ENCODE measurements at places on chromosomes 11 and 22. TPM values are rescaled to one million over a fixed set of nuclear protein-coding genes. Genes with fewer than 3 reads are reported as not detected.

The RAD9A gene
- 7.9 TPM for total RNA-seq

- DNase-seq = peak; percentile 69
Observed at GRCh38 chr11:43130616-43131015, 181.2 kb upstream of the API5 start.

The OR52E8 gene
- not detected for total RNA-seq

GRCh38 chr11:5938603-5938965 lies 3.5 kb upstream of the OR56A3 start:
- no peak for DNase-seq

- no peak for DNase-seq
Observed at GRCh38 chr22:33572086-33572485, 348.2 kb downstream of the LARGE1 start.

DNA sequence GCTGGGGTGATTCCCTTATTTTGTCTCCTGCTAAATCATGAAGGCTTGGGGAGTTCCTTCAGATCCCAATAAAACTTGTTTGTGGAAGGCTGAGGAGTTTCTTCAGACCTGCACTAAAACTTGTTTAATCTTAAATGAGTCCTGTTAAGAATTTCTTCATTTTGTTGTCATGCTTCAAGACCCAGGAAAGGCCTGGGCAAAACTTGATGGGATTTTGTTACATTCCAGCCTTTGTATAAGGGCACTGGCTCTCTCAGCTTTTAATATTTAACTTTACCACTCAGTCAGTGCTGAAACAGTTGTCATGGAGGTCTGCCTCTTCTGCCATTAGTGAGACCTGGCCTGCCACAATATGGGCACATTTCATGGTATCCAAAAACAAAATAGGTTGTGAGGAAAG lies 699.0 kb downstream of the ETS1 start:
- no peak for DNase-seq

GRCh38 chr22:45009606-45010531 lies at the start of gene PHF21B:
PHF21B (minus strand) TSS chr22:45010005; CDS start chr22:45009549, 456 bp downstream.
- peak; percentile 72 for DNase-seq

GRCh38 chr11:20289732-20290131 lies 73.8 kb upstream of the HTATIP2 start:
- DNase-seq = no peak

GRCh38 chr22:21866833-21867527 lies 465 bp downstream of the MAPK1 start:
- no peak for DNase-seq

DNA sequence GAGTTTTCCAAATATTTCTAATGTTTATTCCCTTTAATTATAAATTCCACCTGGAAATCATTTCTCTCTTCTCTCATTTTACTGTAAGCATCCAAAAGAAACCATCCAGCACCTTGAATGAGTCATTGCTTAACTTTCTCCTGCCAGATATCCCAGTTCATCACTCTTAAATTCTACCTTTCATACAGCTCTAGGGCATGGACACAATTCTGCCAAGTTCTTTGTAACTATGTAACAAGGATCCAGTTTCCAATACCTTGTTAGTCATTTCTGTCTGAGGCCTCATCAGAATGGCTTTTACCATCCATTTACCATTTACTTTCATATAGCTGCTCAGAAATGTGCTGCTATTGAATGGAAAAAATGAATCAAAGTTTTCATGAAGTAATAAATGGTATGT lies 455.4 kb upstream of the TENM4 start:
- peak; percentile 34 for DNase-seq

DNA sequence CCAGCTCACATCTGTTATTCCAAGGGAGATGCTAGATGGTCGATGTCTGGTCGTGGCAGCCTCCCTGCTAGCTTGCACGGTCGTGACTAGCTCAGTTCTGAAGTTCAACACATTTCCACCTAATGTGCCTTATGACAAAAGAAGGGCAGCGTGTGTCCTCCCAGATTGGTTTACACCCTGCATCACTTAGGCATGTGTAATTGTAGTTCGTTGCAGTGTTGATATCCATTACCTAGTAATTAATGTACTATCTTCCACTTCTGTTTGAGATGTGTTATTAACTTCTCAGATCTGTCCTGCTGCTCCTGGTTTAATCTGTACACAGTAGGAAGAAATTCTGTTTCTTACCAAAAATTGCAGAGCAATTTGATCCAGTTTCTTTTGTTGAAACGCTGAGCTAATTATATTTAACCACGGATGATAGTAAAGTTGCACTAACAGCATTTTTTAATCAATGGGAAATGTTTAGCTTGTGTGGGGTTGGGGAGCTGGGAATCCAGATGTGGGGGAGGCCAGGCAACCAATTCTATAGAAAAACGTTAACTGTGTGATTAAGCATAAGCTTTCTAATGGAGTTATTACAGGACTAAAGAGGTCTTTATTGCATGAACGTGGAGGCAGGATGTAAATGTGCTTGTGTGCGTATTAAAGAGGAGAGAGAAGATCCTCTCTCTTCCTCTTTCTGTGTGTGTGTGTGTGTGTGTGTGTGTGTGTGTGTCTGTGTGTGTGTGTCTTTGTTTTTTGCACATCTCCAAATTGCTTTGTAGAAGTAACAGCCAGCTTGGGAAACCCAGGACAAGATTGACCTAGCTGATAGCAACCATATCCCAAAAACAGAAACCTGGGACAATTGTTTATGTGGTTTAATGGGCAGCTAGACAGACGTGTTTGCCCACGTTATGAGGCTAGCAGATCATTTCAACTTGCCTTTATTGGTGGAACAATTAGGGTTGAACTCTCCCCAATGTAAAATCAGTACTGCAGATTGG lies 145.7 kb upstream of the TTC12 start:
- DNase-seq = no peak

GRCh38 chr11:130592056-130592455 lies 143.6 kb downstream of the ADAMTS15 start:
- DNase-seq = no peak

GRCh38 chr11:2713661-2714462 lies 14.1 kb upstream of the KCNQ1OT1 start:
- peak; percentile 89 for DNase-seq

DNA sequence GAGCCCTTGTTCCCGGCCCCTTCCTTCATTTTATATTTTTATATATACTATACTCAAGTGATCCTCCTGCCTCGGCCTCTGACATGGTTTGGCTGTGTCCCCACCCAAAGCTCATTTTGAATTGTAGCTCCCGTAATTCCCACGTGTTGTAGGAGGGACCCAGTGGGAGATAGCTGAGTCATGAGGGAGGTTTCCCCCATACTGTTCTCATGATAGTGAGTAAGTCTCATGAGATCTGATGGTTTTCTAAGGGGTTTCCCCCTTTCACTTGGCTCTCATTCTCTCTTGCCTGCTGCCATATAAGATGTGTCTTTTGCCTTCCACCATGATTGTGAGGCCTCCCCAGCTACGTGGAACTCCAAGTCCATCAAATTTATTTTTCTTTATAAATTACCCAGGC lies 7.2 kb upstream of the ZNF280A start:
- DNase-seq = no peak

GRCh38 chr11:32366666-32367065 lies 68.7 kb downstream of the WT1 start:
- no peak for DNase-seq

- DNase-seq = no peak
Observed at GRCh38 chr11:134159652-134160051, 64.1 kb downstream of the NCAPD3 start.

All from muscle of leg (tissue), 16 donors.